ENCODE measurements at places on chromosomes 11 and 22.

DNA sequence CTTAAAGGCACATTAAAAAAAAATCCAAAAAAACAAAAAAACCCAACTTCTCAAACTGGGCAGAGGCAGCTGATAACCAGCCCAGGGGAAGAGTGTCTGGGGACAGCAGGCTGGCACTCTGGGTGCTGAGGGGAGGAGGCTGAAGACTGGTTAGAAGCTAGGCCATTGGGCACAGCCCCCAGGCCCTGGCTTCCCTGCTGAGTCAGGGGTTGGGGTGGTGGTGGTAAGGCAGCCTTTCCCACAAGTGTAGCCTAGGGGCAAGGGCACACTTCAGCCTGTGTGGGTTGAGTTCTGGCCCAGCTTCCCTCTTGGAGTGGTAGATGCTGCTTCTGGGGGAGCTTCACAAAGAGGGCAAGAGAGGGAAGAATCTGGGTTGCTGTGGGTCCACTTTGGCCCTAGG lies 16.3 kb upstream of the ARFGAP3 start:
- no peak for DNase-seq

DNA sequence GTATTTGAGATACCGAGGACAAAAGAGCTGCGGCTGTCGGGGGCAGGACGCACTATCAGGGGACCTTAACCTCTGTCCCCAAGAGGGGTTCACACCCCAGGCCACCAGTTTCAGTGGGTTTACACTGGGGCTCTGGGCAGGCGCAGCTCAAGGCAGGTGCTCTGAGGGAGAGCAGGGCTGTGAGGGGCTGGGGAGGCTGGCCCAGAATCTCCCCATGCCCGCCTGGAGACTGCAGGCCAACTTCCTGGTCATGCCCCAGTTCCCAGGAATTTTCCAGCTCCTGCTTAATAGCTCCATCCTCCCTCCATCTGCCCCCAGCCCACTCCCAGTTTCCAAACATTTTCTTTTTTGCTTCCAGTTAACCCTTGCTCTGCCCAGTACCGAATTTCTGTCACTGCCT lies 7.6 kb upstream of the PGA3 start:
- no peak for DNase-seq

GRCh38 chr22:23182309-23183060 lies 2.2 kb downstream of the BCR start:
- no peak for DNase-seq

DNA sequence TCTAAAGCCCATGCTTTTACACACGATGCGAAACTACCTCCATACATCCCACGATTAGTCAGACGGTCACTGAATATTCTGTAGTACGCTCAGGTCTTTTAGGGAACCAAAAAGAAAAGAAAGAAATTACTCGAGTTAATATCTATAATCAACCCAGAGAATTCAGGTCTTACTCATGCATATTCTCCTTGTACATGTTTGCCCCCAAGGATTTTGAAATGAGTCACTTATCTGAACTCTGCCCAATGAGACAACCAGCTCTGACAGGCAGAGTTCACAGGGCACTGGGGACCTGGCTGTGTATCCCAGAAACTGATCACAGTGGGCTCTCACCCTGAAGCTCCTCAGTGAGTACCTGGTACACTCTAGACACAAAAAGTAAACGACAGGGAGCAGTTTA lies 29.2 kb downstream of the RASSF10 start:
- no peak for DNase-seq

DNA sequence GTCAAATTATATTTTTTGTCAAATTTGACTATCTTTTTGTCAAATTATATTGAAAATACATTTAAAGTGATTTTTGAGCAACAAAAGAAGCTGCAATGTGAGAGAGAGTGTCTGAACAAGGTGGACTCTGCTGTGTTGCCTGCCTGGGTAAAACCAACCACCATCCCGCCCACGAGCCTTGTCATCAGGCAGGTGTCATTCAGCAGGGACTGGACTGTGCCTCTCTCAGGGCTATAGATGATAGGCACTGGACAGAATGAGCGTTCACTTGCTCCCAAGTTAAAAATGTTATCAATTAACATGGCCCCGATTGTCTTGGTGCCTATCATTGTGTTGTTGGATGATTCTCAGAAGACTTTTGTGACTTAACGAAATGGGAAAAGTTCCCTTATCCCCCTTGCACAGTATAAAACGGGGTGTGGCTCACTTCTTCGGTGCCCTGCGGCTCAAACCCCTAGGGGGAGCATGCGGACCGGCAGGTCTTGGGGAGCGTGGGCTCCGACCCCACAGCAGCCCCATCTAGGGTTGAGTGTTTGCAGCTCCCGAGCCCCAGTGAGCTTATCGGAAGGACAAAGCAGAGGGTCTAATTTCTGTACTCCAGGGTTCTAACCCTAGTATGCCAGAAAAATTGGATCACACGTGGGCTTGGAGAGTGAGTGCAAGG lies 1.7 kb downstream of the APOL5 start:
- no peak for DNase-seq

- no peak for DNase-seq
These were observed 18.5 kb upstream of the MPPED1 start for GRCh38 chr22:43393132-43393843.

GRCh38 chr11:102791271-102792036 lies 6.5 kb downstream of the MMP1 start:
- no peak for DNase-seq

DNA sequence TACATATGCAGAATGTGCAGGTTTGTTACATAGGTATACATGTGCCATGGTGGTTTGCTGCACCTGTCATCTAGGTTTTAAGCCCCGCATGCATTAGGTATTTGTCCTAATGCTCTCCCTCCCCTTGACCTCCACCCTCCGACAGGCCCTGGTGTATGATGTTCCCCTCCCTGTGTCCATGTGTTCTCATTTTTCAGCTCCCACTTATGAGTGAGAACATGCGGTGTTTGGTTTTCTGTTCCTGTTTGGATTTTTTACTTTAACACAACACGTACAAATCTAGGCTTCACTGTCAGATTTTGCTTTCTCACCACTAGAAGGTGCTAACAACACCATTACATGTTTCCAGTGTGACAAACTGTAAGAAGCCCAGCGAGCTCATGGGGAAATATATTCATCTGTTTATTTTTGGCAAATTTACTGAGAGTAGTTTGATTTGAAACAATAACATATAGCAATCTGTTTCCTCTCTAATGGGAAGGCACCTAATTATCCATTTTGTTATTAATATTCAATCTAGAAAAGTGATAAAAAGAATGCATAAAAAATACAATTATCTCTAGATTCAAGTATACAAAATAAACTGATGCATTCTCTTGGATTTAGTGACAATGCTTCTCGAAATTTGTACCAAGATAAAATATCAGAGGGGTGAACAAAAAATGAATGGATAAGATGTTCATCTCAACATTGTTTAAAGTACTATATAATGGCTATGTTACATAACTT lies 23.2 kb upstream of the BIRC3 start:
- DNase-seq, result peak; percentile 55

DNA sequence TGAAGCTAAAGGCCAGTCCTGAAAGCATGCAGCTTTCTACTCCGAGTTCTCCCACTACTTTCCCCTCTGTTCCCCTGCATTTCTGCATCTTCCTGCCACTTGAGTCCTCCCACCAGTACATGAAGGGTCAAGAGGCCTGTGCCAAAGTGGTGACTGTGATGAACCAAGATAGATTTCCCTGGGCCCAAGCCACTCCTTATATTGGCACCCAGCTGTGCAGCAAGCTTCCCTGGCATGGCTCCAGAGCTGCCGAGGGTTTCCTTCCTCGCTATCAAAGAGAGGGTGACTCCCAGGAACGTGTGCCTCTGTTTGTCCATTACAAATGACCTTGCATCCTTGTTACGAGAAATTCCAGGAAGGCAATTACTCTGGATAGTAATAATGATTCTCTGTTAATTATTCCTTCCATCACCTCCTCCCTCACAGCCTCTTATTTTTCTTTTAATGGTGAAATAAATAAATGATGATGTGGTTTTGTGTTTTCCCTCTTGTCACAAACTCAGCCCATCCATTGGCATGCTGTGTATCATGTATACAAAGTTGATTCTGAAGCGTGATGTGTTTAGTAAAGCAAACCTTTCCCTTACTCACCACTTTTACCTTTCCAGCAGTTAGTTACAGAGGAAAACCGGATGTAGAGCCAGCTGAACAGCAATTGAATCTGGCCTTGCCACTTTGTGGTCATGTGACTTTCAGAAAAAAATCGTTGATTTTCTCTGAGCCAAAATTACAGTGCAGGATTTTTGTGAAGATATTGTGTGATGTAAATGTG lies 8.3 kb downstream of the SRSF8 start:
- no peak for DNase-seq

DNA sequence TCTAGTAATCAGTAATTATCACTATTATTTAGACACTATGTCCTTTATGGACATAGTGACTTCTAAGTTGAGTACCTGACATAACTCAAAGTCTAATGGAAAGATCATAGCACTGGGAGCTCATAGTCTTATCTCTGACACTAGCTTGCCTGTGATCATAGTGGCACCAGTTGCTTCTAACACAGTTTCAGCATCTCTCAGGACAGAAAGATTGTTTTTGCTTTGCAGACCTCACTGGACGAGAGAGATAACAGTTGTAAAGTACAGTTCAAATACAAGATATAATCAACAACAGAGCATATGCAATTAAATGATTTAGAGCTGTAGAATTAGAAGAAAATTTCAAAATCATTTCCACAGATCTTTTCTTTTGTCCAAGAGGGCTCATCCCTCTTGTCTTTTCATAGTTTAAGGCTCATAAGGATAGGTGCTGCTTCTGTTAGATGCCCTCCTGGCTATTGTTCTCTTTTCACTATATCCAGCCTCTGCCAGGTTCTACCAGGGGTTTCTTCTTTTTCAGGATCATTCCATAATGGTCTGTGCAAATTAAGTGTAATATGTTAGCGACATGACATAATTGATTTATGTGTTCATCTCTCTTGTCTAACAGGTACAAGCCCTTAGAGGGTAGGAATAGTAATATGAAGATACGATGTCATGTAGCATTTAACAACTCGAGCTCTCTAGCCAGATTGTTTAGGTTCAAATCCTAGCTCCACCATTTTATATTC lies 1175.4 kb upstream of the TENM4 start:
- DNase-seq, result no peak

DNA sequence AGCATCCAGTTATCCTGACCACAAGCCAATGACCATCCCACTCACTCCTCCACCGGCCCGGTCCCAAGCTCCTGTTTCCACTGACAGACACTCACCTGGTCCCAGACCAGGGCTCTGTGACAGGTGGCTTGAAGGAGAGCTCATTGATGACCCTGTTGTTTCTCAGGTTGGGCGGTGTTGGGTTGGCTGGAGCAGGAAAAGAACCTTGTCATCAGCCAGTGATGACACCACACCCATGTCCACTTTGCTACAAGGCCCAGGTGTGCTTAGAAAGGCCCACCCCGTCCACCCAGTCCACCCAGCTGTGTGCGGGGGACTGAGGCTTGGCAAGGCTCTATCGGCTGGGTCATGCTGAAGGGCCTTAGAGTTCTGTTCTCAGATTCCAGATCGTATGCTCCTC lies 42.9 kb downstream of the GAB4 start:
- DNase-seq, result no peak

DNA sequence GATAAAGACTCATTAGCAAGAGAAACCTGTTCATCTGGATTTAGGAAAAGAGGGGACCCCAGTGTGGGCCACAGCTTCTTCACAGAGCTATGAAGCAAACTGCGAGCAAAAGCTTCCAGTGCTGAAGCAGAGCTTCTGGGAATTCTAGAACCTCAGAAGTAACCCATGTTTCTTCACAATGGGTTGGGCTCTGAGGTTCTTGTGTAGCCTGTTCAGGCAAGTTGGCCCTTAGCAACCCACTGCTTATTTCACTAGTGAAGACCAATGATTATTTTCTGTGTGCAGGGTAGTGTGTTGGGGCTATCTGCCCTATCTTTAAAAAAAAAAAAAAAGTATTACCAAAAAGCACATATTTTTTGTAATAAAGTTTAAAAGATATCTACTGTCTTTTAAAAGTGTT lies at the start of gene ACRV1:
TSS of gene ACRV1 (minus strand) at position 101 of the 400 bp plus-strand sequence. CDS start at position 34, 67 bp downstream.
- DNase-seq, result no peak

- peak; percentile 87 for DNase-seq
These were observed 3.8 kb downstream of the RSPH14 start for GRCh38 chr22:23137905-23138561.

GRCh38 chr11:40882301-40882700 lies 577.2 kb downstream of the LRRC4C start:
- no peak for DNase-seq

DNA sequence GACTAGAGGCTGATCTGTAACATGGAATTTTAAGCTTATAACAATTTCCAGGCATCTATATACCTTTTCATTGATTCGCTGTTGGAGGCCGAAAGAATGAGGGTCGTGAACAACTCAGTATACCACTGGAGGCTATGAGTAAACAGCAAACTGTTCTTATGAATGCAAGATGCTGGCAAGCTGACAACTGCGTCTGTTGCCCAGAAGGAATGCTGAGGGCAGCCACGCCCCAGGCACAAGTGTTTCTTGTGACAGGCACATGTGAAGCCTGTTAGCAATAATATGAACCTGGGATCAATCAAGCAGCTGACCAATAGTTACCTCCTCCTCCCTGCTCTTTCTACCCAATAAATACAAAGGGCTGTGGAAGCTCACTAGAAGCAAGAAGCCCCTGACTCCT lies 15.3 kb downstream of the RTCB start:
- no peak for DNase-seq

GRCh38 chr22:45977003-45977411 lies at the start of gene WNT7B:
TSS of gene WNT7B (minus strand) at chr22:45977162. CDS start at chr22:45976754, 408 bp downstream.
- DNase-seq, result no peak

- no peak for DNase-seq
These were observed 2.2 kb downstream of the CRYBA4 start for GRCh38 chr22:26623984-26624383.

- no peak for DNase-seq
These were observed 17.2 kb upstream of the MPPED2 start for GRCh38 chr11:30603357-30603756.

DNA sequence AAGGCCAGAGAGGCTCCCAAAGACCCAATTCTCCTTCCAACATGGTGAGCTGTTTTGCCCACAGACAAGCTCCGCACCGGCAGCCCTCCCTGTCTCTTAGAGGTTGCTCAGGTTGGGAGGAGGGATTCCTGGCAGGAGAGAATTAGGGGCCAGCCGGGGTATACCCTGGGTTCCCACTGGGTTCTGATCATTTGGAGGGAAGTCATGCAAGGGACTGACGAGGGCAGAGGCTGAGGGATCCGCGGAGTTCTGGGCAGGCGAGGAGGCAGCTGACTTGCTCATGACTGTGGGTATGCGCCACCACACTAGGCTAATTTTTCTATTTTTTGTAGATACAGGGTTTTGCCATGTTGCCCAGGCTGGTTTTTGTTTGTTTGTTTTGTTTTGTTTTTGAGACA lies 4.6 kb downstream of the ST3GAL4 start:
- no peak for DNase-seq

GRCh38 chr11:65978391-65979238 lies 17.1 kb downstream of the SART1 start:
- DNase-seq, result no peak

- peak; percentile 81 for DNase-seq
These were observed at the start of gene PPM1F for GRCh38 chr22:21952586-21953571. TSS of gene PPM1F (minus strand) at chr22:21952848. CDS start at chr22:21946048, 6,800 bp downstream.
